ENCODE measurements at places on chromosomes 2 and 18. TPM values are rescaled to one million over a fixed set of nuclear protein-coding genes. Genes with fewer than 3 reads are reported as not detected.

Gene NT5DC4
- total RNA-seq, result not detected

- no peak for DNase-seq
- no peak overlapping the region for H3K27ac ChIP-seq
- no peak overlapping the region for H3K4me3 ChIP-seq
- no peaks in the 10 kb centered on the region for H3K36me3 ChIP-seq
- H3K27me3 ChIP-seq, result peaks cover 29% of the 10 kb centered on the region
Observed at GRCh38 chr2:112730216-112730615, 9.4 kb downstream of the NT5DC4 start.

DNA sequence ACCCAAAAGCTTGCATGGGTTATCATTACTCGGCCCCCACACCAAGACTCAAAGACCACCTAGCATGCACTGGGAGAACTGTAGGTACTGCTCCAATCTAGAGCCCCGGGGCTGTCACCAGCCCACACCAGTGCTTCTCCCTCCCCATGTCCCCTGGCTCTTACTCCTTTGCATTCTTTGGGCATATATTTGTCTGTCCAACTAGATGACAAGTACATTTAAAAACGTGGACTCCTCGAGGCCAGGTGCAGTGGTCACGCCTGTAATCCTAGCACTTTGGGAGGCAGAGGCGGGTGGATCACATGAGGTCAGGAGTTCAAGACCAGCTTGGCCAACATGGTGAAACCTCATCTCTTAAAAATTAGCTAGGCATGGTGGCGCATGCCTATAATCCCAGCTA is 7.8 kb downstream of the AFG3L2 start:
- H3K27ac ChIP-seq, result peak overlapping the region; percentile 100
- no peaks in the 10 kb centered on the region for H3K27me3 ChIP-seq
- DNase-seq, result no peak
- peaks cover 62% of the 10 kb centered on the region for H3K36me3 ChIP-seq
- H3K4me3 ChIP-seq, result no peak overlapping the region

- peak overlapping the region; percentile 92 for H3K4me3 ChIP-seq
- no peaks in the 10 kb centered on the region for H3K27me3 ChIP-seq
- peaks cover 51% of the 10 kb centered on the region for H3K4me1 ChIP-seq
- peak; percentile 24 for DNase-seq
Observed at GRCh38 chr2:55051026-55051866, 995 bp upstream of the RTN4 start.

- no peak overlapping the region for H3K4me3 ChIP-seq
- no peak overlapping the region for H3K27ac ChIP-seq
Observed at GRCh38 chr2:8542381-8543059, 139.3 kb upstream of the ID2 start.

GRCh38 chr18:13003466-13003896 is 12.3 kb downstream of the CEP192 start:
- peaks cover 26% of the 10 kb centered on the region for H3K36me3 ChIP-seq
- peaks cover 23% of the 10 kb centered on the region for H3K4me1 ChIP-seq
- no peak for DNase-seq
- H3K4me3 ChIP-seq, result no peak overlapping the region

Gene DAPL1
- not detected for total RNA-seq

- H3K36me3 ChIP-seq, result no peaks in the 10 kb centered on the region
- DNase-seq, result no peak
- peak overlapping the region; percentile 46 for H3K27ac ChIP-seq
- no peak overlapping the region for H3K4me3 ChIP-seq
Observed at GRCh38 chr2:36403675-36404230, 48.2 kb downstream of the CRIM1 start.

- no peak overlapping the region for H3K4me3 ChIP-seq
- peak; percentile 71 for DNase-seq
- no peaks in the 10 kb centered on the region for H3K27me3 ChIP-seq
- H3K36me3 ChIP-seq, result no peaks in the 10 kb centered on the region
- peaks cover 41% of the 10 kb centered on the region for H3K4me1 ChIP-seq
- H3K27ac ChIP-seq, result peak overlapping the region; percentile 32
Observed at GRCh38 chr18:44838971-44839666, 158.4 kb downstream of the SETBP1 start.

Gene CNTNAP5
- not detected for total RNA-seq

DNA sequence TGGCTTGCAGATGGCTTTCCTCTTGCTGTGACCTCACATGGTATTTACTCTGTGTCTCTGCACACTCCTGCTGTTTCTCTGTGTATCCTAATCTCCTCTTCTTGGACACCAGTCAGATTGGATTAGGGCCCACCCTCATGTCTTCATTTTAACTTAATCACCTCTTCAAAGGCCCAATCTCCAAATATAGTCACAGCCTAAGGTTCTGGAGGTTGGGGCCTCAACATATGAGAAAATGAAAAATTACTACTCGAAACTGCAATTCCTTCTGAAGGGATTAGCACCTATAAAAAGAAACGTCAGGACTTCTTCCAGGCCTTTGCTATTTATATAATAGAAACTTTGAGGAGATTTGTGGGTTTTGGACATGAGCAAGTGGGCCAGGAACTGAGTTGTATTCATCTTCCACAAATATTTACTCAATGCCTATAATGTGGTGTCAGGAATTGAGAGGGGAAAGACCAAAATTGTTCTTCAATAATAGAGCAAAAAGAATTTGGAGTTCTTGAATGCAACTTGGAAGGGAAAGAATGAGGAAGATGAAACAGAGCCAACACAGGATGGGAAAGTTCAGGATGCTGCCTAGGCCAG is 270.0 kb upstream of the FN1 start:
- no peaks in the 10 kb centered on the region for H3K36me3 ChIP-seq
- no peak overlapping the region for H3K27ac ChIP-seq
- H3K27me3 ChIP-seq, result no peaks in the 10 kb centered on the region
- DNase-seq, result no peak

GRCh38 chr2:61266632-61267505 is 104.9 kb downstream of the C2orf74 start:
- H3K27me3 ChIP-seq, result no peaks in the 10 kb centered on the region
- DNase-seq, result no peak
- H3K36me3 ChIP-seq, result peaks cover 60% of the 10 kb centered on the region
- no peaks in the 10 kb centered on the region for H3K4me1 ChIP-seq

DNA sequence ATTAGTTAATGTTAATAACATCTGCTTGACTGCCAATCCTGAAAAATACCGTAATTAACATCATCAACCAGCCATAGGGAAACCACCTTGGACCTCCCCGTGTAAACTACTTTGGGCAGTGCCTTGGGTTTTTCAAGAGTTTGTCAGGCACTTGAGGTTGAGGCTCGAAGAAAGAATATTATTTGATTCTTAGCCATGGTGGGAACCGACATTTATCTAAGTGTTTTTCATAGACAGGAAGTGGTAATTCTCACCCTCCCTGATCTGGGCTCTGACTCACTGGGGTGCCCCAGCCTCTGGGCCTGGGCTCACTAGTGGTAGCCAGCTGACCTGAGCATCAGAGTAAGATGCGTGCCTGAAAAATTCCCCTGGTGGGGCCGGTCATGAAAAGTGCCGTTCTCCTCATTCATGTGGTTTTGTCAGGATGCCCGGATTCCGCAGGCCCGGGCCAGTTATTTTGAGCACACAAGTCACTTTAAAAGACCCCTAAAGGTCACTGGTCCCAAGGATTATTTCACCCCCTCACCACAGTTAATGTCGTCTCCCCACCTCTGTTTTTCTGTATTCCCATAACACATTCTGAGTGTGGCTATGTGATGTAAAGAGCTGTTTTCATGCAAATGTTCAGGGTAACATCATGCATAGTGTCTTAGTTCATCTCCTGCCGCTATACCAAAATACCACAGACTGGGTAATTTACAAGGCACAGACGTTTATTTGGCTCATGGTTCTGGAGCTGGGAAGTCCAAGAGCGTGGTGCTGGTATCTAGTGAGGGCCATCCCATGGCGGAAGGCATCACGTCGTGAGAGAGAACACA is 21.6 kb upstream of the SPATA3 start:
- H3K36me3 ChIP-seq, result no peaks in the 10 kb centered on the region
- no peak for DNase-seq
- no peak overlapping the region for H3K4me3 ChIP-seq
- no peaks in the 10 kb centered on the region for H3K4me1 ChIP-seq
- peaks cover 48% of the 10 kb centered on the region for H3K27me3 ChIP-seq
- H3K27ac ChIP-seq, result no peak overlapping the region

DNA sequence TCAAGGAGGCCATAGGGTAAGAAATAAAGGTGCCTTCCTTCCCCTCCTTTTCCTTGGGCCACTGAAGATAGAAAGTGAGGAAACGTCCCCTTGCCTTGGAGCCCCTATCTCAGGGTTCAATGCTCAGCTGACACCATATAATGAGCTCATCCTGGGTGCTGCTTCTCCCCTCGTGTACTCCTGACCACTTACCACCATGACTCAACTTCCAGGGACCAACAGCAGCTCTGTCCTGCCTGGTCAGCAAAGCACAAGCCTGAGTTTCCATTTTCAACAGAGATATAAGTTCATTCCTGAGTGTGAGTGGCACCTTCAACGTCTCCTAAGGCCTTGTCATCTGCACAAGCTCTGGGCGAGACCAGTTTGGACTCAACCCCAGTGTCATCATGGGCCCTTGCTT is 151.2 kb downstream of the CAPN13 start:
- DNase-seq, result no peak
- no peaks in the 10 kb centered on the region for H3K27me3 ChIP-seq
- peaks cover 16% of the 10 kb centered on the region for H3K4me1 ChIP-seq
- no peaks in the 10 kb centered on the region for H3K36me3 ChIP-seq

Gene COL3A1
- total RNA-seq, result 98.5 TPM

DNA sequence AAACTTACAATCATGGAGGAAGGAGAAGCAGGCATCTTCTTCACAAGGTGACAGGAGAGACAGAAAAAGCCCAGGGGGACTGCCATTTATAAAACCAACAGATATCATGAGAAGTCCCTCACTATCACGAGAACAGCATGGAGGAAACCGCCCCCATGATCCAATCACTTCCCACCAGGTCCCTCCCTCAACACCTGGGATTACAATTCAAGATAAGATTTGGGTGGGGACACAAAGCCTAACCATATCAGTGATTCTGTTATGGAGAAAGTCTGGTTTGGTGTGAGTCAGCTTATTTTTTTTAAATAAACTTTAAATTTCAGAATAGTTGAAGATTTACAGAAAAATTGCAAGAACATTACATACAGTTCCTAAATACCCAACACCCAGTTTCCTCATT is 84.7 kb upstream of the SP3 start:
- H3K36me3 ChIP-seq, result no peaks in the 10 kb centered on the region
- H3K4me3 ChIP-seq, result no peak overlapping the region

Gene EPB41L3
- total RNA-seq, result 6.3 TPM

DNA sequence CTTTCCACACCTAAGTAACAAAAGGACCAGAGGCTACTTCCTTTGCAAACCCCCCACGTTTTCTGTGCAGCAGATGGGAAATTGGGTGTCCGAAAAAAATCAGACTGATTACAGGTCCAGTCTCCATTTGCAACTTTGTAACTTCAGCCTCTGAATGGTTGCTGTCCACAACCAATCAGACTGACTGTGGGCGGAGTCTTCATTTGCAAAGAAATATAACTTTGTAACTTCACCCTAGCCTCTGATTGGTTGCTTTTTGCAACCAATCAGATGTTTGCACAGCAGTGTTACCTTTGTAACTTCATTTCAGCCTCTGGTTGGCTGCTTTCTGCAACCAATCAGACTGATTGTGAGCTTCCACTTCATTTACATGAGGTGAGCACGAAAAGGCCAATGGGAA is 27.8 kb upstream of the CACNB4 start:
- H3K27ac ChIP-seq, result no peak overlapping the region
- DNase-seq, result no peak
- no peaks in the 10 kb centered on the region for H3K4me1 ChIP-seq
- H3K36me3 ChIP-seq, result peaks cover 47% of the 10 kb centered on the region

DNA sequence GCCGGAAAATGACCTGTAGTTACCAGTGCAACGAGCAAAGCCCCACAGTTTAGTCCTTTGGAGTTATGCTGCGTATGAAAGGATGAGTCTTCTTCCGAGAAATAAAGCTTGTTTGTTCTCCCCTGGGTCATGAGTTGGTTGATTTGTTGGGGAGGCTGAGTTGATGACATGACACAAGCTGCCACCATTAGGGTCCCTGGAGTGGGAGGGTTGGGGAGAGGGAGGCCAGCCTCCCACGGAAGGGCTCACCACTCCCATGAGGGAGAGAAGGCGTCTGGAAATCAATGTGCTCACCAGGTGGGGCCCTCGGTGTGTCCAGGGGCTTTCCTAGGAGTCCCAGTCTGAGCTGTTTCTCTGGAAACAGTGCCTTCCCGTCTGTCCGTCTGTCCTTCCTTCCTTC is 7.4 kb upstream of the DGKD start:
- DNase-seq, result no peak
- no peak overlapping the region for H3K27ac ChIP-seq
- H3K27me3 ChIP-seq, result no peaks in the 10 kb centered on the region
- peaks cover 10% of the 10 kb centered on the region for H3K4me1 ChIP-seq
- no peak overlapping the region for H3K4me3 ChIP-seq
- no peaks in the 10 kb centered on the region for H3K36me3 ChIP-seq

GRCh38 chr18:24502667-24503523 is 42.5 kb downstream of the HRH4 start:
- peaks cover 5% of the 10 kb centered on the region for H3K27me3 ChIP-seq
- no peak overlapping the region for H3K4me3 ChIP-seq
- H3K27ac ChIP-seq, result no peak overlapping the region

GRCh38 chr18:26757263-26758019 is 108.1 kb downstream of the AQP4 start:
- H3K27me3 ChIP-seq, result no peaks in the 10 kb centered on the region
- no peak overlapping the region for H3K27ac ChIP-seq
- no peak for DNase-seq
- no peaks in the 10 kb centered on the region for H3K4me1 ChIP-seq
- no peaks in the 10 kb centered on the region for H3K36me3 ChIP-seq
- H3K4me3 ChIP-seq, result no peak overlapping the region

GRCh38 chr2:81767187-81767912 is 1462.8 kb upstream of the LRRTM1 start:
- no peaks in the 10 kb centered on the region for H3K27me3 ChIP-seq
- H3K4me1 ChIP-seq, result no peaks in the 10 kb centered on the region
- DNase-seq, result no peak
- no peak overlapping the region for H3K4me3 ChIP-seq

DNA sequence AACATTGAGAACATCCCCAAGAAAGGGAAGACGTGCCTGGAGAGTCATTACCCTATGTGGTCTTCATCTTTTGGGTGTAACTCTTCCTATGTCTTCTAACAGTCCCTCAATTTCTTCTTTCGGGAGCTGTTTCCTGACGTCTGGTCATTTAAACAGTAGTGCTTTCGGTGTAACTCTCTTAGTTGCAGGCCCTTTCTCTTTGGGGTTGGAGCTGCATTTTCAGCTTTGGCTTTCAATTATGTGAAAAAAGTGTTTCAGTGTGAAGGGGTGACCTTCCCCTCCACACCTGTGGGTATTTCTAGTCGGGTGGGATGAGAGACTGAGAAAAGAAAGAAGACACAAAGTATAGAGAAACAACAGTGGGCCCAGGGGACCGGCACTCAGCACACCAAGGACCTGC is 105.9 kb downstream of the CERS6 start:
- no peaks in the 10 kb centered on the region for H3K27me3 ChIP-seq
- no peak overlapping the region for H3K27ac ChIP-seq
- peaks cover 10% of the 10 kb centered on the region for H3K36me3 ChIP-seq
- DNase-seq, result no peak
- no peak overlapping the region for H3K4me3 ChIP-seq

GRCh38 chr2:152387041-152387440 is 52.1 kb downstream of the FMNL2 start:
- no peak for DNase-seq
- H3K27me3 ChIP-seq, result no peaks in the 10 kb centered on the region
- no peaks in the 10 kb centered on the region for H3K36me3 ChIP-seq
- no peaks in the 10 kb centered on the region for H3K4me1 ChIP-seq

Gene TAF4B
- total RNA-seq, result 1.1 TPM

Measured in left ventricle myocardium inferior (tissue), 1 donor.